ENCODE measurements at places on chromosomes 7 and 10.

- peak; percentile 73 for DNase-seq
Measured at GRCh38 chr10:29634764-29635625, at the start of gene SVIL. Gene SVIL (minus strand): TSS chr10:29634971. CDS start chr10:29555058, 79,913 bp downstream.

- no peak for DNase-seq
Measured at GRCh38 chr10:28652703-28653102, 24.6 kb upstream of the BAMBI start.

- DNase-seq: no peak
Measured at GRCh38 chr7:88565401-88565800, 194.1 kb upstream of the ZNF804B start.

DNA sequence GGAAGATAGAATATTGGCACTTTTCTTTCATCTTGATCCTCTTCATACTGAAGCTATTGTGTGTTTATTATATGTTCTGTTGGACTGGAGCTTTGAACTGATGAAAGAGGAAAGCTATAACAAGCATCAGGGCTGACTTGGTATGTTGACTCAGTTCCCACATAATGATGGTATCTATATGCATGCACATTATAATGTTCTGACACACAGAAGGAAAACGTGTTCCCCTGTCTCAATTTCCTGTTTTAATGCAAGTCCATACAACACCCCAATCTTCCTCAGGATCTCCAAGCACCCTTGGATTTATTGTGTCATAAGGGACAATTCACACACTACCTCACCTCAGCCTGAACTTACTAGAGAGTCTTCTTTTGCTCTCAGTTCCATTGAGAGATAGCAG is 8.3 kb upstream of the WASL start:
- peak; percentile 7 for DNase-seq

GRCh38 chr10:29619241-29619669 is 15.5 kb downstream of the SVIL start:
- no peak for DNase-seq

DNA sequence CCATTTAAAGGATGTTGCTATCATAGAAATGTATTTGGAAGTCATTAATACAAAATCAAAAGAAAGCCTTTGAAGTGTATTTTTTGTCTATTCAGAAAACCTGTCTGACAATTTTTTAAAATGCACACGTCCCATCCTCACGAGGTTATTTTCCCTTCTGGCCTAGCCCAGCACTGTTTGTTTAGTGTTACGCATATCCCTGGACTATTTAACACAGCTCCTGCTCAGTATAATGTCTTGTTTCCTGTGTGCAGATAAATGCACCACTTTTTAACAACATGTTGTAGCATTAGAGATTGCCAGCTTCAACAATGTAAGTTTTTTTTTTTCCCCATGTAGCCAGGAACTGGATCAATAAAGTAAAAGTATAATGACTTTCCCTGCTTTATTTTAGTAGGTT is 102.6 kb upstream of the SFMBT2 start:
- DNase-seq: no peak

- DNase-seq: no peak
Measured at GRCh38 chr7:91007371-91007770, 256.9 kb upstream of the FZD1 start.

DNA sequence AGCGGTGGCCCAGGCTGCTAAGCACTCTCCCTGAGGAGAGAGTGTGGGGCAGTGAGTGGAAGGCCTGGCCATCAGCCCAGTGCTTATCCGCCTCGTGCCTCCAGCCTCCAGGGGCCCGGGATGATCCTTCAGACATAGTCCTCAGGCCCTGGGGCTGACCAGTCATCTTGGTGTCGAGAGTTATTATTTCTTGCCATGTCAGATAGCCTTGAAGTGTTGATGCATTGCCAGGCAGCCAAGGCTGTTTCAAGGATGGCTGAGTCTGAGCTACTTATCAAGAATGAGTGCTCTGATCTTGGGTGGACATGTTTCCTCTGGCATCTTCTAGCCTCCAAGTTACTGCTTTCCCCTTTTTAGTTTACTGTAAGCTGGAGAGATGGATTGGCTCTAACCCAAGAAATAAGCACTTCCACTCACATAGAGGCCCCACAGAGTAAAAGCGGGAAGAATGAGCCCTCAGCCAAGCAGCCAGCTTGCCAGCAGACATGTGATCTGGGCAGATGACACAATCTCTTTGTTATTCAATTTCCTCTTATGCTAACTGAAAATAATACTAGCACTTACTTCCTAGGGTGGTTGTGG is 136.5 kb upstream of the NAMPT start:
- DNase-seq: peak; percentile 79

DNA sequence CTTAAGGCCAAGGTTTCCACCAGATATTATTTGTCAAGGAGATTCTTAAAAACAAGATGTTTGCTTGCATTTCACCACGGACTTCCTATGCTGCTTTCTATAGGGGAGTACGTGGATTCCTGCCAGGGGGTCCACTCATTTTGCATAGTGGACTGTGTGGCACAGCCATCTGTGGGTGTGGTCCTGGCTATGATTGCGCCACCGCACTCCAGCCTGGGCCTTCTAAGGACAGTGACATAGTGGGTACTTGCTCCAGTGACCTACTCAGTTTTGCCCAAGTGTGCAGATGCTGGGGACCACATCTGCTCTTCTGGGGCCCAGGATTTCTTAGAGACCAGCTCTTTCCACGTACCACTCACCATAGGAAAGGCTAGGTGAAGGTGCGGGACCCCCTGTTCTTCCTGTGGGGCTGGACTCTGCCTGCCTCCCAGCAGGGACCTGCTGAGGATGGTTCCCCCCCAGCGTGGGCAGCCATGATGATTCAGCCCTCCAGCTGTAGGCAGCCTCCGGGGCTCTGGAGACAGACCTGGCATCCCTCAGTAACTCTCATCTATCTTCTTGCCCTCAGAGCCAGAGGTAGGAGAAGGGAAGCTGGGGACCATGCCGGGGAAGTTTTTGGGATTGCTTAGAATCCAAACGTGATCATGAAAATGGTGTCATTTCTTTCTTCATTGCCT is 42.9 kb downstream of the HK1 start:
- no peak for DNase-seq

DNA sequence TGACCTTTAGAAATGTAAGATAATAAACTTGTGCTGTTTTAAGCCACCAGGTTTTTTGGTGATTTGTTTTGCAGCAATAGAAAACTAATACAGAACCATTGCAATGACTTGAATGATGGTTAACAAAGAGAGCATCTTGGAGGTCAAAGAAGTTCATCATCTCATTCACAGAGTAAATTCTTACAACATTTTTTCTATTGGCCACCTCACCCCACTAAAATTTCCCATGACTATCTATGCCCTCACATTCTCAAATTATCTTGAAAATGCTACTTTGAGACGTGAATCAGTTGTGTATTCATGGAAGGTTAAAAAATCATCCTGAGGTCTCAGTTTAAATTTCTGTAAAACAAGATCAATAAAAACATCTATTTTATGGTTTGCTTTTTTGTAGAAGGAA is 754.2 kb downstream of the SORCS1 start:
- DNase-seq: peak; percentile 40

- DNase-seq: no peak
Measured at GRCh38 chr7:53302496-53303246, 267.2 kb downstream of the POM121L12 start.

Data from fibroblast of skin of back (primary cell).